Bronchial epithelial cell (primary cell): ENCODE measurements at places on chromosomes 7 and 10.

DNA sequence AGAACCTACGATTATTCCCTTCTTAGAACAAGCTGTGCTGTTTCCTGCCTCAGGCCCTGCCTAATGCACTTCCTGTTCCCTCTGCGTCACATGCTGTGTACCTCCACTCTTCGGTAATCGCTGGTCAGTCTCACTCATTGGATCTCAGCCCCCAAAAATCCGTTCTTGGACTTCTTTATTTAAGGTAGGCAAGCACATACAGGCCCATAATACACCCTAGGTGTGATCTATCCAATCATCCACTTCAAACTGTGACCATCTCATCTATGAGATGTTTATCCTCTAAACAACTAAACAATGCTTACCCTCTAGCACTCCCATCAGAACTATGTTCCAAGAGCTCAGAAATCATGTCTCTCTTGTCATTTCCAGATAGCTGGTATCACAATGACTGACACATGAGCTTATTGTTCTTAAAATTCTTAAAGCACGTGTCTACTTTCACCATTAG, 83.9 kb downstream of the CADPS2 start:
- peak; percentile 34 for DNase-seq

- DNase-seq = no peak
Observed at GRCh38 chr7:32605032-32605431, 109.7 kb downstream of the AVL9 start.

DNA sequence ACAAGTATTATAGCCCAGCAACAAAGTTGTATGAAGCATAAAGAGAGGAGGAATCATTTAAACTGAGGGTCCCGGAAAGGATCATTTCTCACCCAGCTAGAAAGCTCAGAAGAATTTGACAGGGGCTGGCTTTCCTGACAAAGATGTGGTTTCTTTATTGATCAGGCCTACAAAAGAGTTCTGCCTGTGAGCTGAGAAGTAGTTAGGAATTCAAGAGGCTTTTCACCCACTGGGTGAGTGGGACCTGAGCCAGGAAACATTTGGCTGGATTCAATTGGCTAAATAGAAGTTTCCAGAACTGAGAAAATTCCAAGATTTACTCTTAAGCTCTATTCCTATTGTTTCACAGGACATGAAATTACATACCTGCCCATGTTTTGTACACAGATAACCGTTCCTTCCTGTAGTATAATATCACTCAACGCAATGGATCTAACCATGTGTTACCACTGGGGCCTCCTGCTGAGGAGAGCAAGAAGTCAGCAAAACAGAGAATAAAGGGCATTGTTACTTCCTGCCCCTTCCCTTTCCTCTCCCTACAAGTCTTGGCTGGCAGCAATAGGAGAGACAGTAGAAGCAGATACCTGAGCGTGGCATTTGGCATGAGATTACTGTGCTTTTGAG, 53.9 kb upstream of the PAPSS2 start:
- DNase-seq = peak; percentile 50

DNA sequence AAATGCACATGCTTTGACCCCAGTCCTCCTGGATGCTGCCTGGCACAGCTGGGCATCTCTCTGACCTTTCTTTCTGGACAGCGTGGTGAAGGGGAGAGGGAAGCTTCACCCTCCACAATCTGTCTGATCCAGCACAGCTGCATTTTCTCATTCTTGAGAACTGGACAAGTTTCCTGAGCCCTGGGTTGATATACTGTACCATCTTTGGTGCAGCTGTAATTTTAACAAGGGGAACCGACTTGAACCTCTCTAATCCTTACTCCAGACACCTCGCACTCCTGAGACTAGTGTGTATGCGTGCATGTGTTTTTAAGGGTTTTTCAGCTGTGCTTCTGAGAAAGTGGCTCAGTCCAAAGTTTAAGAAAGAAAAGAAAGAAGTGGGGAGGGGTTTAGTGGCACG, 655.7 kb downstream of the INHBA start:
- DNase-seq = no peak
